MM.1S (cell line): ENCODE measurements at places on chromosomes 11 and 22.
A peak's percentile ranks its signal among the peaks of the same experiment; 100 is the strongest.

GRCh38 chr11:64675450-64676260 is 47.3 kb downstream of the NRXN2 start:
- DNase-seq = no peak

- DNase-seq = no peak
Measured at GRCh38 chr11:21173476-21173875, 504.1 kb downstream of the NELL1 start.

- DNase-seq = no peak
Measured at GRCh38 chr22:19864538-19865106, 9.9 kb upstream of the GNB1L start.

DNA sequence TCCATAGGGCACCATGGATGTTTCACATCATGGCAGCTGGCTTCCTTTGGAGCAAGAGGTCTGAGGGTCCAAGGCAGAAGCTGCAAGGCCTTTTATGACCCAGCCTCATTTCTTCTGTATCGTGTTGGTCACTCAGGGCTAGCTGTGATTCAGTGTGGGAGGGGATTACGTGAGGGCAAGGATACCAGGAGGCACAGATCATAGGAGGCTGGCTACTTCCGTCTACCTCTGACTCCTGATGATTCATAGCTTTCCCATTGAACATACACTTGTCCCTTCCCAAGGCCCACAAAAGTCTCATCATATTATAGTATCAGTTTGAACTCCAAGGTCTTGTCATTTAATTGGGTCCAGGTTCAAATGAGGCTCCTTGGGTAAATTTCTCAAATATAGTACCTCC is 135.3 kb upstream of the ZBED5 start:
- no peak for DNase-seq

GRCh38 chr22:40720538-40721256 is 41.4 kb downstream of the MCHR1 start:
- DNase-seq = no peak

DNA sequence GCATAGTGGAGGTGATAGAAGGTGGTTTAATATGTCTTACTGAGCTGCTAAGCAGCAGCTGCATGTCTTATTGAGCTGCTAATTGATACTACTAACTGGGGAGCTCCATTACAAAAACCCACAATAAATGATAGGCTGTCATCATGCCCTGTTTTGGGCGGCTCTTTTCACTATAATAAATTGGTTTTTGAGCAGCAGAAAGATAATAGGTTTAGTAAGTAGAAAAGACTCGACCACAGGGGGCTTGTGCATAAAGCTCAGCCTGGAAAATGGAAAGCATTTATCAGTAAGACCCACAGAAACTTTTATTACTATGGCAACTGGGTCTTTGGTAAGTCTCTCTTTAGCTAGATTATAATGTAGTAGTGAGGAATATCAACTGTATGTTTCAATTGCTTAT is 117.6 kb downstream of the LDLRAD3 start:
- DNase-seq = no peak

GRCh38 chr11:17154409-17155159 is 53.2 kb downstream of the PIK3C2A start:
- DNase-seq = no peak

- no peak for DNase-seq
Measured at GRCh38 chr22:44837481-44837880, 85.1 kb downstream of the ARHGAP8 start.

- no peak for DNase-seq
Measured at GRCh38 chr11:62353841-62354240, 16.6 kb downstream of the ASRGL1 start.

- no peak for DNase-seq
Measured at GRCh38 chr11:43922744-43923405, 19.6 kb upstream of the C11orf96 start.

DNA sequence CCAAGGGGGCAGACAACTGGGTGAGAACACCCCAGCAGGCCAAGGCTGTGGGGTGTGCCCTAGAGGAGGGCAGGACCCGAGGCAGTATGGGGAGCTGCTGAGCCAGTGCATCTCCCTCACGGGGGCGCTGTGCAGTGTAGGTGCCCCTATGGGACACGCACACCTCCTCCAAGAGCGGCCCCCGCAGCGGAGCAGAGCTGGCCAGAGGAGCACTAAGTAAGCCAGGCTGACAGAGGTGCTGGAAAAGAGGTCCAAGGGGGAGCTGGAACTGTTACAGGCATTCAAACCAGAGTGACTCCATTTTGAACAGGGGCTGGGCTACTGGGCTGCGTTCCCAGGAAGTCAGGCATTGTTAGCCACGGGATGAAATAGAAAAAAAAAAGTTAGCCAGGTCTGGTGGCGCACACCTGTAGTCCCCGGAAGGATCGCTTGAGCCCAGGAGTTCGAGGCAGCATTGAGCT is 41.8 kb downstream of the TST start:
- DNase-seq = peak; percentile 72

DNA sequence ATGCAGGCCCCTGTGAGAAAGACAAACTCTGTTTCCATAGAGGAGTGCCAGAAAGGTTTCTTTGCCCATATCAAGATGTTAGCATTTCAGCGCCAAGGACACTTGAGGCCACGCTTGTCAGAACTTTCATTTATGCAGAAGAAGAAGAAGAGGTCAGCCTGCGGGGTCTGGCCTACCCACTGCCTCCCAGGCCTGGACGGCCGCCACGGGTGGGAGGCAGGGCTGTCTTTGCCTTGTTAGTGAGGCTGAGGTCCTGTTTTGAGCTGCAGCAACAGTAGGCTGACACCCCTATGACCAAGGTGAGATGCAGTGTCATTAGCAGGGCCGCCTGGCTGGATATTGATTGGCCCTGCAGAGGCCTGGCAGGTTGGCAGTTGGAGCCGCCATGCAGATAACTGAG is 183.9 kb downstream of the GRIK4 start:
- DNase-seq = no peak

- DNase-seq = no peak
Measured at GRCh38 chr11:83235825-83236224, 42.3 kb downstream of the ANKRD42 start.

DNA sequence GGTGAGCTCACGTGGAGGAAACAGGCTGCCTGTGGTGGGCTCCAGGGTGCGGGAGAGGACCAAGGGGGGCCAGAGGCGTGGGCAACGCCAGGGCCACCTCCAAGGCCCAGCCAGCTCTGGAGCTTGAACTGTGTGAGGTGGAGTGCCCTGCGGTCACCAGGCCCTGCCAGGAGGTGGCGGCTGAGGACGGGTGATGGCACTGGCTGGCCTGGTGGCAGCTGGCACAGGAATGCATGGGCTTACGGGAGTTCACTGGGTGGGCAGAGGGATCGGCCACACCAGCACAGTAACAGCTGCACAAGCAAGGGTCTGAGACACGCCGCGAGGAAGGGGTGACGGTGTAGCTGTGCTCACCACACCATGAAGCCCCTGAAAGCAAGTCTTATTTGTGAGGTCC is 15.8 kb downstream of the TOLLIP start:
- DNase-seq = no peak

- DNase-seq = no peak
Measured at GRCh38 chr11:60872961-60873524, 5.7 kb downstream of the ZP1 start.

DNA sequence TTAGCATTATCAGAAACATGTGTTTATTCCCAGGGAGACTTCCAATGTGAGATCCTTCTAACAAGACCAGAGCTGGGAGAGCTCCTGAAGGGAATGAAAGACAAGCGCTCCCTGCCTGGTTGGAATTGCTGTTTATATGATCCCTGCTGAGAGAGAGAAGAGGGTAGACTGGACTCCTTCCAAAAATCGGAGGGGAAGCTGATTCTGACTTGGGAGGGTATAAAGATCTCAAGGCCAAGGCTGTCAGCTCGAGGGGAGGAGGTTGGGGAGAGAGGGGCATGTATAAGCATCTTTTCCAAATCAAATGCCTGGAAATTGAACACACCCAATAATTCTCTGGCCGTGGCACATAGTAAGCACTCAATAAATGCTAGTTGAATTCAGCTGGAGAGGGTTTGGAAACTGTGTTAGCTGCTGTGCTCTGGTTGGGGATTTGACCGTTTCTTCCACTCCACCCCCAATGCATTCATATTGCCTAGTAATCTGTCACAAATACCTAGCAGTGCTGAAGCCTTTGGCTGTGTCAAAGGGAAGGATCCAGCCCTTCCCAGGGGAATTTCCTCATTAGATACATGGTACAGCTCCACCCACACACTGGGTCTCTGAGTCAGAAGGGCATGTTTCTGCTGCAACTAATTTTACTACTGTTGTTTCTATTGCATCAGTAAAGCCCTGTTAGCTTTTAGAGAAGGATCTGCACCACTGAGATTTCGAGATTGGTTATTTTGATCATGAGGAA is 61.5 kb downstream of the CACNG2 start:
- no peak for DNase-seq

- no peak for DNase-seq
Measured at GRCh38 chr11:115784796-115785521, 280.7 kb upstream of the CADM1 start.

DNA sequence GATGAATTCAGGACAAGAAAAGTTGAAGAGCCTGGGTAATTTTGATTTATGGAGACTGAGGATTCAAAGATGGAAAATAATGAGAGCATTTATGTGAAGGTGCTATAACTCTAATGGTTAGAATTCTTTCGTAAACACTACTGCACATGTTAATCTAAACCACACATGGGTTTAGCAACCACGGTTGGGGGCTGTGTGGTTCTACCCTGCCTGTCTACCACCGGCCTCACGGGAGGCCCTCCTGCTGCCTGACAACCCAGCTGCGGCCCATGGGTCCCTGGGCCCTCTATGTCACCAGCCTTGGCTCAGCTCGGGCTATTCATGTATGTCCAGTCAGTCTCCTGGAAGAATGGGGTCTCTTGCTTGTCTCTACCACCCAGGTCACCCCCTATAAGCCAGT is 68.5 kb upstream of the ARFGAP3 start:
- no peak for DNase-seq

- no peak for DNase-seq
Measured at GRCh38 chr11:128189823-128190222, 397.5 kb downstream of the ETS1 start.

- no peak for DNase-seq
Measured at GRCh38 chr22:35380013-35380412, 883 bp upstream of the HMOX1 start.

DNA sequence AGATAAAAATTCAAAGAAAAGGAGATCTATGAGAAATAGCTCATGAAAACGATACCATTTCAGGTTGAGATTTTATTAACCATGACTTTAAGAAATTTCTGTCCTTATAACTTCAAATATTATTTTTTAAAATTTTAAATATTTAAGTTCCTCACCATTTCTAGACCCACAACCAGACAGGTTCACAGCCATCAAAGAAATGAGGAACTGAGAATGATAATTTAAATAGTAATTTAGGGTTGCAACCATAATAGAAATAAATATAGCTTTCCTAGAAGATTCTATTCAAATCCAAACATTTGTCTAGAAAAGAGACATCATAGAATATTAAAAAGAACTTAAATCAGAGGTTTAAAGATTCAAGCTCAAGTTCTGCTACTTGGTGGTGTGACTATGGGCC is 5.9 kb upstream of the VWA5A start:
- DNase-seq = no peak

DNA sequence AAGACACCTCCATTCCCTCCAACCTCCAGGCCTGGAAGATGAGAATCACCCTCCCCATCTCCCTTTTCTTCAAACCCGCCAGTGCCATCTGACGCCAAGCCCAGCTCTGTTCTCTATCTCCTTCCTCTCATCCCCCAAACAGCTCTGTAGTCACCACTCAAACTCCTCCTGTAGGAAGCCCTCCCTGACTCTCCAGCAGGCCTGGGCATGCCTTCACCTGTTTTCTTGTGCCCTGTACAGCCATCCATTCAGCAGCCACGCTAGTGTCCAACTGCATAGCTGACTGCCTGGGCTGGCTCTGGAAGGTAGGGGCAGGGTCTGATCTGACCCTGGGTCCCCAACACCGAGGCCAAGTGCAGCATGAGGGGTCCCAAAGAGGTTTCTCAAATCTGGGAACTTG is 25.0 kb downstream of the GDPD5 start:
- no peak for DNase-seq

GRCh38 chr22:32175115-32175514 is 16.0 kb upstream of the C22orf42 start:
- DNase-seq = no peak

DNA sequence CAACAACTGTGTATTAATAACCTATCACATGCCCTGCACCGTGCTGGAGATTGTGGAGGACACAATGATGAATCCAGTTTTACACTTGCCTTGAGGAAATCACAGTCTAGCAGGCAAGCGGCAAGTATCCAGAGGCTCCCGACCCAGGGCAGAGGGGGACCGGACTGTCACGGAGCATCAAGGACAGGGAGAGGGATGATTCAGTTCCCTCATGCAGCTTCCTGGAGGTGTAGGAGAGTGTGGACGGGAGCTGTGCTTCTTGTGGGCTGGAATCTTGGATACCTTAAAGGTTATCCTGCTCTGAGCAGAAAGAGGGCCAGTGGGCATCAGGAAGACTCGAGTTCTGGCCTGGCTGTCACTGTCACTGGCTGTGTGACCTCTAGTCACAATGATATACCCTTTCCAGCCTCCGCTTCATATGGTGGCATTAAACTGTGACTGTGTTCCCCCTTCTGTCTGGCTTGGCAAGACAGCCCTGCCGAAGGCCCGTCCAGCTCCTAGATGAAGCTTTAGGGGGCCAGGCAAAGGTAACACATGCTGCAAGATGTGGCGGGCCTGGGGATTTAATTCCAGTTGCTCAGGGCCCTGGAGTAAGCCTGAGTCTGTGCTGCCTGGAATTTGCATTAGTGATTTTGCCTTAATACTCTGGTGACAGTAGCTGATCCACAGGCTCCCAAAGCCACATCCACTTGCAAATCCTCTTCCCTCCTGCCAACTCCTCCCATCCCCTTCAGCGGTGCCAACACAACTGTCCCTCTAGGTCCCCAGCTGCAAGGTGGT is 162.8 kb downstream of the DSCAML1 start:
- no peak for DNase-seq

GRCh38 chr11:8023831-8024555 is 36.9 kb downstream of the EIF3F start:
- no peak for DNase-seq

DNA sequence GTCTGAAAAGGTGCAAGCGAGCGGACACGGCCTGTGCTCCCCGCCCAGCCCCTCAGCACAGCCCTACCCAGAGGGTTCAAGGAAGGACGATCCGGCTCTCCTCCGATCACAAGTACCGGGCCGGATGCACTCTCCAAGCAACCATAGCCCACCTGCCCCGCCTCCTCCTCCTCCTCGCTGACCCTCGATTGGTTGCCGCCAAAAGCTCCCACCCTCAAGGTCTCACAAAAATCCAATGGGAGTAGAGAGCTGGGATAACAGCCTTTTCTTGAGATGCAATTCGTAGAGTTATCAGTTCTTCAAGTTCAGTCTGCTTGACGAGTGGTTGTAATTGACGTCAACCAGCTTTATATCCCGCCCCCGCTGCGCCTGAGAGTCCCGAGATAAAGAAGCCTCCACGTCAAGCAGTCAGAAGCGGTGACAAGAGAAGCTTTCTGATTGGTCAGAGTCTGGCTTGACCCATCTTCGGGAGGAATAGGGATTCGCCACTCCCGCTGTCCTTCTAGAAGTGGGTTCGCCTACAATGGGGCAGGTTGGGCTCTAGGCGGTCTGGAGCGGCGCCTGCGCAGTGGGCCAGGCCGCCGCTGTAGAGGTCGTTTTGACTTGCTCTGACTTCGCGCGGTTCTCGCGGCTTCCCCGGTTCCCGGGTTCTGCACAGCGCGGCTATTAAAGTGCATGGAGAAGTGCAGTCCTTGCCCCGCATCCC is at the start of gene IFT27:
Gene IFT27 (minus strand): TSS at position 156 of the 706 bp plus-strand sequence. CDS start 412 bp downstream, outside the sequence.
- peak; percentile 100 for DNase-seq

- no peak for DNase-seq
Measured at GRCh38 chr11:110308071-110308470, 11.7 kb upstream of the RDX start.

- no peak for DNase-seq
Measured at GRCh38 chr11:31643857-31644256, 134.3 kb downstream of the ELP4 start.
